ENCODE measurements at places on chromosomes 12 and 14.

DNA sequence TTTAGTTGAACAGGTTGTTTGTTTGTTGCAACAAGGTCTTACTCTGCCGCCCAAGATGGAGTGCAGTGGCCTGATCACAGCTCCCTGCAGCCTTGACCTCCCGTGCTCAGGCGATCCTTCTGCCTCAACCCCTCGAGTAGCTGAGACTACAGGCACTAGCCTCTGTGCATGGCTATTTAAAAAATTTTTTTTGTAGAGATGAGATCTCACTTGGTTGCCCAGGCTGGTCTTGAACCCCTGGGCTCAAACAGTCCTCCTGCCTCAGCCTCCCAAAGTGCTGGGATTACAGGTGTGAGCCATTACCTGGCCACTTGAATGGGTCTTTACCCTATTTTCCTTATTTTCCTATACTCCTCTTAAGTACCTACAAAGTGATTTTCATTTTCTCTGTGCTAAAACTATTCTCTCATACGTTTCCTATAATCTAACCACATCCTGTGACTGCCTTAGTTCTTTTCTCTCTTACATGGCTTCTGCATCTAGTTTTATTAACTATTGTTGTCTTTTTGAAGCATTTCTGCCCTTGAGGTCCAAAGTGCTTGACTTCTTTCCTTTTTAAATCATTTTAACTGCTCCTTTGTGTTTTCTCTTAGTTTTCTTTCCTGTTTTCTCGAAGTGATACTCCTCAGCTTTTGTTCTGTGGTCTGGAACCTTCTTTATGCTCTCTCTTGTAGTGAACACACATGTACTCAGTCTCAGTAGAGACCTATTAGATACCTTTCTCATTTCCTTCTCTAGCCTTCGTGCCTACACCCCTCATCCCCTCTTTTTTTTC is 14.1 kb downstream of the GPX2 start:
- no peak for DNase-seq

DNA sequence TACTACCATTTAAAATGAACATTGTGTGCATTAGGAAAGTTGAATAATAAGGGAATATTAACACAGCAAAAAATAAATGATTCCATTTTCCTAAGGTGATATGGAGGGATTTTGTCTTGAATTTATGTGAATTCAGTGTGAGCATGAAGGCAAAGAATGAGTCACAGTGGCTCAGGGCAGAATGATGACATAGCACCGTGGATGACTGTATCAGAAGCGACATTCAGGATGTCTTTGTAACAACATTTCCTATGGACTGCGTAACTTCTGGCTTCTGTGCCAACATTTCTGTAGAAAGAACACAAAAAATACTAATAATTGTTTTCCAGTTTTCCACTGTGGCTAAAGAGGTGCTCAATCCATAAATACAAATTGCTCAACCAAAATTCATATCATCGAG is 54.6 kb downstream of the TTC8 start:
- DNase-seq = no peak

- DNase-seq = no peak
Measured at GRCh38 chr14:85853996-85854526, 324.1 kb downstream of the FLRT2 start.

DNA sequence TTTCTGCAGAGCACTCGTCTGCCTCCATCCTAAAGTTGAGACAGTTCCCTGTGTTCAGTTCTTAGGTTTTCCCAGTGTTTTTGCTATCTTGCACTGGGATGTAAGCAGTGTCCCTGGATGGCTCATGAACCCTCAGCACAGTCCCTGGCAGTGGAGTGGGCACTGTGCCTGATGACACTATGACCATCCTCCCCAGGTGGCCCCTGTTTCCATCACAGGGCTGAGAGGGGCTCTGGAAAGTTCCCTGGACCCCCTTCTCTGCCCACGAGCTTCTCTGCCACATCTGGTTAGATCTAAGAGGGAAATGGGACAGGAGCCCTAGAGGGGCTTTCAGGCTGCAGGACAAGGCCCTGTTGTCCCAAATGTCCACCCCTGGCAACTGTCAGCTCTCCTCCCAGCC is 249.8 kb upstream of the SFSWAP start:
- no peak for DNase-seq

GRCh38 chr14:66782853-66783252 is 274.9 kb downstream of the GPHN start:
- no peak for DNase-seq

GRCh38 chr12:24895612-24896011 is 53.3 kb downstream of the BCAT1 start:
- DNase-seq = no peak

DNA sequence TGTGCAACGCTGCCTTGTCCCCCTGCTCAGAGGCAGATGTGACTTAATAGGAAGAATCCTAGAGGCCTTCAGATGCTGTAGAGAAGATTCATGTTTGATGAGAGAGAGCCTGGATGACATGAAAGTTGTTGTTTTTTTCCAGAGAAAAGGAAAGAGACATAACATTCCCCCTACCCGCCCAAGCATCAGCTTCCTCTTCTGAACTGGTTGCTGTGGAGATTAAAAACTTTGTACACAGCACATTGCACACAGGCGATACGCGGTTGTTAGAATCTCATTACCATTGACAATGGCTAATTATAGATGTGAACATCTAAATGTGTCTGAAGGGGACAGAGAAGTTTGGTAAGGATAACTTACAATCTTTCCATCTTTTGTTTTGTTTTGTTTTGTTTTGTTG is 13.6 kb upstream of the ETFBKMT start:
- DNase-seq = no peak

DNA sequence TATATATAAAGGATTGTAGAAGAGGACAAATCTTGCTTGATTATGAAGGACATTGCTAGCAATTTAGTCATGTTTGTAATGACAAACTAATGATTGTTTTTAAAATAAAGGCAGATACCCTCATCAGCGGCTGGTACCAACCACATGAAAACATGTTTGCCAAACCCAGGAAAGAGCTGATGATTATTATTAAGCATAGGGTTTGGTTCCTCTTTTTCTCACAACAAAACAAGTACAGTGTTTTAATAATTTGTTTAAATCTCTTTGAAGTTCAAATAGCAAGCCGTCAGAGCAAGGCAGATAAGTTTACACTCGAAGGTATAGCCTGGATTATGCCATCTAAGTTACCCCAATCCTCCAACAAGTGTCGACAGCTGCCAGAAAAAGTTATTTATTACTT is 5.3 kb upstream of the SINHCAF start:
- DNase-seq = no peak

GRCh38 chr12:52003016-52003550 is 3.7 kb upstream of the TAMALIN start:
- no peak for DNase-seq

DNA sequence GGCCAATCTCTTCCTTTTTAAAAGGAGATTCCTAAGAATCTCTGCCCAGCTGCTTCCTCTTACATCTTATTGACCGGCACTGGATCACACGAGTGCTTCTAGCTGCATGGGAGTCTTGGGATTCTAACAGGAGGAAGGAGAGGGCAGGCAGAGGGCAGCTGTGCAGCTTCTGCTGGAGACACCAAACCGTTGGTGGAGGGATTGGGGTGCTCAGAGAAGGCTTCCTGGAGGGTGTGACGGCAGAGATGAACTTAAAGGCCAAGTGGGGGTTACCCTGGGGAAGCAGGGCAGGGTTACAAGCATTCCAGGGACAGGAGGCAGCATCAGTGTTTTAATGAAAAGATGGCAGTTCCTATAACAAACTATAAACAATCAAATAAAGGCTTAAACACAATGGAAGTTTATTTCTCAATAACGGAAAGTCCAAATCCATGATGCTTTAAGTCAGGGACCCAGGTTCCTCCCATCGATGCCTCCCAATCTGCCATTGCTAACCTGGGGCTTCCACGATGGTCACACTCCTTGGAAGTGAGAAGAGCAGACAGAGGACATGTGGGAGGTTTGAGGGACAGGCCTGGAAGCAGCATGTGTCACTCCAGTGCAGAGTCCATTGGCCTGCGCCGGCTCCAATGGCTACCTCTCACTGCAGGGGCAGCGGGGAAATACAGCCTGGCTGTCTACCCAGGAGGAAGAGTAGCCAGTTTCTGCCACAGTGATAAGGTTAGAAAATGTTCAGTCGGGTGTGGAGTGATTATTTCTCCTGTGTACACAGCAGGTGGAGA is 53.1 kb upstream of the DDX11 start:
- no peak for DNase-seq

GRCh38 chr14:81557146-81557545 is 23.5 kb upstream of the SEL1L start:
- no peak for DNase-seq

DNA sequence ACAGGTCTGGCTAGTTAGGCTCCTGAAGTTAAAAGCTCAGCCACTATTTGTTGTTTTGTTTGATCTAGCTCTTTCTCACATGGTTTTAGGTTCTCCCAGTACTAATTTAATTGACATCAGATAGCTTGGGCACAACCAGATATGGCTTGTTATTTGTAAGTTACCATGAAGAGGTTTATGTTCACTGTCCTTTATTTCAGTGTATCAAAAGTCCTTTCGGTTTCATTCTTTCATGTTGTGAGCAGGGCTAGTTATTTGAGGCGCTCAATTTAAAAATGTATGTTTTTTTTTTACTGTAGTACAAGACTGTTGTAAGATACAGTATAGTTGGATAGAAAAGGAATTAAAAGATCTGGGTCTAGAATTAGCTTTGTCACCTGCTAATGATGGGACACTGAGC is 7.0 kb downstream of the GPX2 start:
- DNase-seq = no peak

GRCh38 chr14:100619396-100620254 is 32.4 kb upstream of the BEGAIN start:
- no peak for DNase-seq

GRCh38 chr14:72792051-72792788 is 101.7 kb downstream of the DPF3 start:
- DNase-seq = no peak

GRCh38 chr14:58100735-58101368 is 51.2 kb downstream of the ARMH4 start:
- no peak for DNase-seq

- DNase-seq = no peak
Measured at GRCh38 chr12:67524861-67525616, 123.5 kb upstream of the DYRK2 start.

- no peak for DNase-seq
Measured at GRCh38 chr12:90393089-90393488, 561.9 kb downstream of the CCER1 start.

GRCh38 chr12:94819011-94819410 is 168.7 kb upstream of the TMCC3 start:
- DNase-seq = no peak

DNA sequence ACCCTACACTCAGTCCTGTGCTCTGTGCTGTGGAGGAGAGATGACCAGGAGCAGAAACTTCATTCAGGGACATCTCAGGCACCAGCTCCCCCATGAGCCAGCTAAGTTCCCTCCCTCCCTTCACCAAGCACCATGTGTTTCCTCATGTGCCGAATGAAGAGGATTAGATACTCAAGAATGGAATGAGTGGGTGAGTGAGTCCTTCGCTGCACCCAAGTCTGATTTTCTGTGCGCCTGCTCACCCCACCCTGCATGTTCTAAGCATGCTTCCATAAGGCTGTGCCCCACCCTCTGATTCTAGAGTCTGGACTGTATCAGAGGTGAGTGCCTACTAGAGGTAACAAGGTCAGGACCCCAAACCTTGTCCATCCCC is 12.1 kb downstream of the SERPINA5 start:
- no peak for DNase-seq

GRCh38 chr12:111747333-111747732 is 19.4 kb upstream of the ALDH2 start:
- no peak for DNase-seq

DNA sequence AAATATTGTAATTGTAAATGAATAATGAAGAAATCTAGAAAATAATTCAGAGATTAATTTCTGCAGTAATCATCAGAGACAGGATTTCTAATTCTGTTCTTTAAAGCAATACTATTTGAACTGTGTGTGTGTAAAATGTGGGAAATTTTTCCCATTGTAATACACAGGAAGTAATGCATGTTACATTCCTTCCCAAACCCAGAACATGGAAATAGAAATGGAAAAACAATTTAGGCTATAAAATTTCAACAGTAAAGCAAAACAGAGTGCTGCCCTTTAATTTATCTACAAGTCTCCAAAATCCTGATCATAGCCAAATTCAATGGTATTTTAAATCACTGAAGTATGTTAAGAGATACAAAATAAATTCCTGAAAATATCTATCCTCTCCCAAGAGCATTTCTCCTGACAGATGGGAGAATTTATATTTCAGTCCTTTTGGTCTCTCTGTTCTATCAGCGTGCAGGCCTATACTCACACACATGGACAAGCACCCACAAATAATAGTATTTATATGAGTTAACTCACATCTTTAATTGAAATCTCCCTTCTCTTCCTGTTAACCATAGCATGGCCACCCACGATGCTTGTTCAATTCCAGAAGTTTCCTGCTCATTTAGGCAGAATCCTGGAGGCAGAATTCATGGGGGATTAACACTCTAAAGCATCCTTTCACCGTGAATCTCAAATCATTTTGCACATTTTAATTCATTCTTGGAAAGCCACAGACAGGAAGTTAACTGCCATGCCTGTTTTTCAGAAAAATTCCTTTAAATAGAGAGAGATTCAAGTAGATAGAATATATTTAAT is 1465.4 kb upstream of the FLRT2 start:
- no peak for DNase-seq

- DNase-seq = no peak
Measured at GRCh38 chr14:33254342-33254741, 315.7 kb downstream of the NPAS3 start.

DNA sequence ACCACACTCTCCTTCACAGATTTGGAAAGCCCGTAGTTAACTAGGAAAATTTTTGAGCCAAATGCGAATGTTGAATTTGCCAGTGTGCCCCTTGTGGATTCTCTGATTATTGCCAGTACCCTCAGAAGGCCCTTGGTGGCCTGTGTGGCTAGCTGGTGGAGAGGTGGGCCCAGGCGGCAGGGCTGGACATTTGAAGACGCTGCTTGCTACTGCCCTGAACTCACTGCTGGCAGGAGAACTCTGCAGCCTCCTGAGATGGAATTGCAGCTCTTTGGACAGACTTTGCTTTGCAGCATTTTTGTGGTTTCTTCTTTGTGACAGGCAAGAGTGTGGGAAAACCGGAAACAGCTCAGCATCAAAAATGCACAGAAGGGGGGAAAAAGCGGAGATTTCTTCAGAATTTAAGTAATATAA is 97.6 kb downstream of the TGFB3 start:
- DNase-seq = no peak

DNA sequence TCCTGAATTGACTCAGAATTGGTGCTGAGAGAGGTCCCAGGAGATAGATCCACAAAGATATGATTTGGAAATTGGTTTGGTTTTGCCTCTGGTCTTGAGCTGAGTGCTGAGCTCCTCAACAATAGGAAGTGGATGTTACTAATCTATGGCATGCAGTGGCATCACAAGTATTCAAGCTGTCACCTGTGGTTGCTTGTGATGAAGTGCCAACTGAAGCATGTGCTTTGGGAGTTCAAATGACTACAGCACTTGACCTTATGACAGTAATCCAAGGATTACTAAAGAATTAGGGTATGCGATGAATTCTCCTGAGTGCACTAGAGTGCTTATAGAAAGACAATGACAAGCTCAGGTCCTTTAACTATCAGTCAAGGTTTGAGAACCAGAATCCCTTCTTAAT is 406.2 kb downstream of the NOVA1 start:
- no peak for DNase-seq

- peak; percentile 75 for DNase-seq
Measured at GRCh38 chr14:52351233-52352060, 37.3 kb downstream of the PTGER2 start.

GRCh38 chr12:93221841-93222240 is 155.9 kb upstream of the NUDT4 start:
- DNase-seq = no peak
